Activated CD4-positive, alpha-beta T cell treated with anti-CD3 and anti-CD28 coated beads, Interleukin-2, amount 50 U/mL, for 4 hours (primary cell): ENCODE measurements at places on chromosomes 12 and 14.

DNA sequence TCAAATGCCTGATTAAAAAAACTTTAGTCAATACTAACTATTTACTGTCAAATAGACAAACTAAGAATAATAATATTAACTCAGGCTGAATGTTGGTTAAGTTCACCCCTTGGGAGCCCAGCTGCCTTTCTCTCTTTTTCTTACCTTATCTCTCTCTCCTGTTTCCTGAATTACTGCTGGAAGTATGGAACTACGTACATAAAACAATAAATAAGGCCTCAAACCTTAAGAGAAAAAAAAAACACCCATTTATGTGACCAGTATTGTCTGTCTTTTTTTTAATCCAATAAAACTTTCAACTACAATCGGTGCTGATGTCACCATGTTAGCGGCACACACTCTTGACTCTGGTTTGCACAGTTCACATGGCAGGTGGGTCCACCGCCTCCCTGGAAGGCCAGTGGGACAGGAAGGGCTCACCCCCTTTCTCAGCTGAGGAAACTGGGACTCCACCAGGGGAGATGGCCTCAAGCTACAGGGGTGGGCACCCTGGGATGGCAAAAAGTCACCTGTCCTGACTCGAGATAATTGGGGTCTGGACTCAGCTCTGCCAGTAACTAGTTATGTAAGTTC lies 21.3 kb downstream of the BCL11B start:
- DNase-seq: no peak

DNA sequence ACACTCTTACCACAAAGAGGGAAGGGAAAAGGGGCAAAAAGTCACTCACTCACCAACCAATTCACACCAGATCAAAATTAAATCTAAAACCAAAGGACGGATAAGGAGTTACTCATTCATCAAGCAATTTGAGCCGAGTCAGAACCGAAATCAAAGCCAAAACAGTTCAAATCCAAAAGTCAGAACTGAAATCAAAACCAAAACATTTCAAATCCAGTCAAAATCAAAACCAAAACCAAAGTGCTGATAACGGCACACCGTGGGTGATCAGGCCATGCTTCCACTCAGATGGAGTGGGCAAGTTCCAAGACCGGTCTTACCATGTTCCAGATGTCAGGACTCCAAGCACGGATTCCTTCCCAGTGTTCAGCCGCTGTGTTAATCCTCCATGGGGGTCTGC lies 139.5 kb downstream of the SLC38A6 start:
- no peak for DNase-seq

DNA sequence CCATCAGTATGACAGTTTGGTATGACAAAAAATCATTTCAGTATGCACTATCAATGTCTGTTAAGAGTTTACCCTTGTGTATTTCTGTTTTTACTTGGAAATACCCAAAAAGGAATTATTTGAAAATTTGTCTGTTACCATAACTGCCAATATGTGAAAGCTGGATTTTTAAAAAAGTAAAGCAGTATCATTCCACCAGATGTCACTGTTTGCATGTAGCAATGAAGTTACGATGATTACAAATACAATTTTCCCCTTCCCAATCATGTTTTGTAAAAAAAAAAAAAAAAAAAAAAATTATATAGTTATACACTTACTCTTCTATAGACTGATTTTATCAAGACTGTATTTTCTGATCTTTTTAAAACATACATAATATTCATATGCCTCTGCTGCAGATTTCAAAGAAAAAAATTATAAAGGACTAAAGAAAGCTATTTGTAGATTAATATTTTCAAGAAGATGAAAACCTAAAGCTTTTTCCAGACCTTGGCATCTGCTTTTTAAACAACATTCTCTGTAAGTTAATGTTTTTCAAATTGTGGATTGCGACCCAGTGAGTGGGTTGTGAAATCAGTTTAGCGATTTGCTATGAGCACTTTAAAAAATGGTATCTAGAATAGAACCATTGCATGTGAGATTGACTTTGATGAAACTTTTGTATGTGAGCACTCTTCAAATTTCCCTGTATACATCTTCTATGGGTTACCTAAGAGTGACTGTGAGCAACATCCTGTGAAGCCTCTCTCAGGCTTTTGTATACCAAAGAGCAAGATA lies 114.2 kb downstream of the TTC6 start:
- DNase-seq: no peak

DNA sequence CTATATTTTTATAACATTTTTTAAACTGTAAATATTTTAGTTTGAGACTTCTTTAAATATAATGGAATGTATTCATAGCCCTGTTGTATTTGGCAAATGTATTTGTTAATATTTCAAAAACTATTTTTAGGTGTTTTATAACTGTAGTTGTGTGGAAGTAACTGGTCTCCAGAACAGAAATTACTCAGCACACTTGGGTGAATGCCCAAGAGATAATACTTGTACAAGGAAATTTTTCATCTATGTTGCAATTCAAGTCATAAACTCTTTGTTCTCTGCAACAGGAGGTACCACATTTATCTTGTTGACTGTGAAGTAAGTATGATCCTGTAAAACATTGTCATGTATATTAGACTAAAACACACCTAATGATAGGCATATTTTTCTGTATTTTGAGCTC lies 72.8 kb downstream of the SLCO1B3 start:
- DNase-seq: no peak

GRCh38 chr14:66472251-66472650 lies 13.9 kb upstream of the CCDC196 start:
- DNase-seq: no peak
